Stimulated activated CD8-positive, alpha-beta memory T cell treated with anti-CD3 and anti-CD28 coated beads, Interleukin-2, amount 100 ng/mL, for 1 hour (primary cell): ENCODE measurements at places on chromosomes 2 and 18.

DNA sequence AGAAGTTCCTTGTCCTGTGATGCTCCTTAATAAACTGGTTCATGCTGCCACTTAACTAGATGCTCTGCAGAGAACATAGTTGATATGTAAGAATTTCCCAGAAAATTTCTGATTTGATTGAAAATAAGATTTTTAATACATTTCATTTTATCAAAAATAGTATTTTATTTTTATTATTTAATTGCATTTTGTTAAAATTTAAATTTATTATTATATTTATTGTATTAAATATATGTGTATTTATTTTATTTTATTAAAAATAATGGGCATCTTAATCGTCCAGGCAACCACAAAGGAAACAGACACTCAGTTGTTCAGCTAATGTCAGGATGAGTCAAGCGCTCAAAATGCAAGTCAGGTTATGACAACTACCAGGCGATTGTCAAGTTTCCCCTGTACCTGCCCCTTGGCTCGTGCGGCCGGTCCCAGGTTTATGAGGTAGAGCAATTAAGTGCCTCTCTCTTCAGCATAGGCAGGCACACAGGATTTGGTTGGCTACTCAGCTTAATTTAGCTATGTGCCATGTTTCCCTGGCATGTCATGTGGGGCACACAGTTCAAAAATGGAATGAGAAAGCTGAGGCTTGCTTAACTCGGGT is 361.2 kb downstream of the RND3 start:
- DNase-seq = no peak

DNA sequence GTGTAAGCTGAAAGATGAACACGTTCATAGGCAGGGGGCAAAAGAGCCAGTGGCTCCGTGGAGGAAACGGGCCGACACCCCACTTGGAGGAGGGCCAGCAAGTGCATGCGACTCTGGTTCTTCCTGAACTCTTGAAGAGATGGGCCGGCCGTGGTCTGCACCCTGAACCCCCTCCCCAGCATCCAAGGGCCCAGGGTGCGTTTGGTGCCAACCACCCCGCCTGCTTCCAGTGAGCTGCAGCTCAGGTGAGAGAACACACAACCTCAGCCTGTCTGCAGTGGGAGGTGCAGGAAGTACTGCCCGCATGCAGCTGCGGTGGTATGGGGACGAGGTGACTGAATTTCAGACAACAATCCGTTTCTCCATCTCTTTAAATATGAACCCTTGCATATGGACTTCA is 58.9 kb downstream of the ADNP2 start:
- no peak for DNase-seq

DNA sequence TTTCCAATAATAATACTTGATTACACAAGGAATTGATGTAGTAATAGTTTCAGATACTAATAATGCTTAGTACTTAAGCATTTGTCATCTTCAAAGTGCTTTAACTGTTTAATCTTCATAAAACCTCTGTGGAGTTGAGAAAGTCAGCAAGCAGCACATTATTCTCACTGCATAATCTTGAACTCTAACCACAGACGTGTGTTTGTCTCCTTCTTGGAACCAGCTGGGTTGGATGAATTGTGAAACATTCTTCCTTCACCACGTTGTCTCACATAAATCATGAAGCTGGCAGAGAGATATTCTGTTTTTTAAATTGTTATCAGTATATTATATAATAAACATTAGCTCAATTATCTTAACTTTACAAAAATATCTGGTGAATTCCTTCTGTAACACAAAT is 55.1 kb upstream of the LDAH start:
- DNase-seq = no peak

GRCh38 chr2:175227393-175227792 is 45.9 kb upstream of the ATP5MC3 start:
- DNase-seq = no peak

DNA sequence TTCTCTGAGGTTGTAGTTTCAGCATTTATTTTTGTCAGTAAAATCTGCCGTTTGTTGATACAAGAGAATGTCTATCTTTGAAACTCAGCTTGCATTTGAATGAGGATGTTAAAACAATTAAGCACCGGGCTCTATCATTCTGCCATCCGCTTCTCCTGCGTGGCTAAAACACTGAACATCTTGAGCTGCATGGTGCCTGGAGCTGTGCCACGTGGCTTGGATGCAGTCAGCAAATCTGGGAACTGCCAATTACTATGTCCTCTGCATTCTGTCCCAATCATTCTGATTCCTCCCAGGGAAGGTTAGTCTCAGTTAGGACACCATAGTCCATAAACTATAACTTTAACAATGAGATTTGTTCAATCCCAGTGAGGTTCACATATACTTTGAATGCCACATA is 598.4 kb downstream of the FBXO15 start:
- no peak for DNase-seq

- DNase-seq = no peak
Observed at GRCh38 chr18:79588636-79589481, 90.7 kb upstream of the CTDP1 start.

DNA sequence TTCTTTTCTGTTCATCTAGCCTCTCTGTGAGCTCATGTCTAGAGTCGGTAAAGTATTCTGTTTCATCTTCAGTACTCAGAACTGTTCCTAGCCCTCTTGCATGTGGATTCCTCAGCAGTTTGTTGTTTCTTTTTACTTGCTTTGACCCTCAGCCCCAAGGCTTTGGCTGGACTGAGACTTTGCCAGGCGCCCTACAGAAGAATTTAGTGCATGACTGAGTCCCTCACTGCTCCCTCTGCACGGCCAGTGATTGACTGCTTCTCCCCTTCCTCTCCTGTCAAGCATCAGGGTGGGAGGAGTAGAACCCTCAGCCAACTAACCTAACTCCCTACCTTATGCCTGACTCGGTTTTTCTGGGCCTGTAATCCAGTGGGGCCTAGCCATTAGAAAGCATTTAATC is 109.8 kb downstream of the ESCO1 start:
- DNase-seq = no peak

GRCh38 chr2:152506843-152507242 is 171.9 kb downstream of the FMNL2 start:
- DNase-seq = no peak

GRCh38 chr18:11020161-11020853 is 129.1 kb downstream of the PIEZO2 start:
- no peak for DNase-seq

DNA sequence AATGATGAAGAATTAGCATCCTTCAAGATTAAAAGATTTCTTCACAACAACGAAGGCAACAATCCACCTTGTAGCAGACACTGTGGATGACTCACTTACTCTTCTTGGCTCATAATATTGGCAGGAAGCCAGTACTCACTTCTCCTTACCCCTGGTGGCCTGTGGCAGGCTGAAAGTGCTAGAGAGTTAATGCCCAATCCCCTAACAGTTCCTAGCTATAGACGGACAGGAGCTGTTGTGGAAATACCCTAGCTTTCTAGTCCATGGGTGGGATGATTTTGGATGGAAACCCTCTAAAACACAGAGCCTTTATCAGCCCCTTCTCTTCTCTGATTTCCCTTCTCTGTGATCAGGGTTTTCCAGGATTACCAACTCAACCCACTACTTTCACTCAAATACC is 128.6 kb upstream of the NYAP2 start:
- no peak for DNase-seq

- peak; percentile 91 for DNase-seq
Observed at GRCh38 chr2:42102024-42102590, 54.3 kb downstream of the PKDCC start.

DNA sequence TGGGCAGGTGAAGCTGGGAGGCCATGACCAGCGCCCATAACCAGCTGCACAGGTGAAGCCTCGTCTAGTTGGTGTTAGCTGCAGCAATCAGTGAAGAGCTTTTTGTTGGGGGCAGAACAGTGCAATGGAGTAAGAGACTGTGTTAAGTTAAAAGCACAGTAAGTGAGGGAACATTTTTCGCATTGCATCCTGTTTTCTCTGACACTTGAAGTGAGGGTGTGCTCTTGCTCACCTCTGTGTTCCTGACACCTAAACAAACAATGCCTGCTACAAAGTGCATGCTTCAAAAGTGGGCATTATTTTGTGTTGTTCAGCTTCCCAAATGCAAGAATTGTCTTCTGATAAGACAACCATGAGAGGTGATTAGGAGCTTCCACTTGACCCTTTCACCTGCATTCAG is 324.0 kb upstream of the ACVR2A start:
- DNase-seq = no peak

DNA sequence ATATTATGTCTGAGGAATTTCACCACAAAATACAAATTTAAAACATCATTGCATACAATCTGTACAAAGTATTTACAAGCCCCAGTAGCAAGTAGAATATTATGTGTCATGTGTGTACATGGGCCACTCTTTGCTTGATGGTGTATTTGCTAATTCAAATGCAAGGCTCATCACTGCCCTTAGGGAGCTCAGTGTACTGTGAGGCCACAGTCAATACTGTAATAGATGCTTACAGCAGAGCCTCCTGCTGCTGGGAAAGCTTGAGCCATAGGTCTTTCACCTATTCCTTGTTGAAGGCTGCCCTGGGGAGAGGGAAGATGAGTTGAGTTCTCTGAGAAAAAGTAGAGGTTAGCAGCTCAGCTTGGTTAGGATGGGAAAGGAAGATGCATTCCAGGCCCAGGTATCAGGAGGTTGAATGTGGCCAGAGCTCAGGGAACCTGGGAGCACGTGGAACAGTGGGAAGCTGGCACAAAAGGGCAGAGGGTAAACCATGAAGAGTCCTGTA is 189.6 kb downstream of the LRP1B start:
- no peak for DNase-seq

DNA sequence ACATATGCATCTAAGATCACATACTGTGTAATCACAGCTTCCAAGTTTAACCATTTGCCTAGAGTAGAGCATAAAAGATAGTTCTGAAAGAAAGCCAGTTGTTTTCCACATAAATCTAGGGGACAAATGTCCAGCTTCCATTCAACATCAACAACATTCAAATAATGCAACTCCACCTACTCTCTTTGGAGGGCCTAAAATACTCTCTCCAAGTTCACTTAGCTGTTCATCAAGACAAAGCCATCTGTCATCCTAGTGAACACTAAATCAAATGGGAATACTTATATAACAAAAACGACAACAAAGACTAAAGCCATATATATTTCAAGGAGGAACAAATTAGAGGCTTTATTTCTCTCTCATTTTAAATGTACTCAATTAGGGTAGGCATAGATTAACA is 221.5 kb upstream of the CDH2 start:
- DNase-seq = no peak

- DNase-seq = no peak
Observed at GRCh38 chr2:160097326-160097725, 34.9 kb upstream of the PLA2R1 start.
